ENCODE measurements at places on chromosomes 12 and 14.

- no peak for DNase-seq
These were observed 579 bp upstream of the CLMN start for GRCh38 chr14:95320078-95320895.

- peak; percentile 45 for DNase-seq
These were observed 72.6 kb downstream of the AACS start for GRCh38 chr12:125137766-125138344.

- no peak for DNase-seq
These were observed 34.4 kb downstream of the TBX3 start for GRCh38 chr12:114649585-114649984.

GRCh38 chr12:51784688-51785087, 63.8 kb downstream of the FIGNL2 start:
- no peak for DNase-seq

- no peak for DNase-seq
These were observed 12.1 kb downstream of the C14orf180 start for GRCh38 chr14:104591506-104592291.

DNA sequence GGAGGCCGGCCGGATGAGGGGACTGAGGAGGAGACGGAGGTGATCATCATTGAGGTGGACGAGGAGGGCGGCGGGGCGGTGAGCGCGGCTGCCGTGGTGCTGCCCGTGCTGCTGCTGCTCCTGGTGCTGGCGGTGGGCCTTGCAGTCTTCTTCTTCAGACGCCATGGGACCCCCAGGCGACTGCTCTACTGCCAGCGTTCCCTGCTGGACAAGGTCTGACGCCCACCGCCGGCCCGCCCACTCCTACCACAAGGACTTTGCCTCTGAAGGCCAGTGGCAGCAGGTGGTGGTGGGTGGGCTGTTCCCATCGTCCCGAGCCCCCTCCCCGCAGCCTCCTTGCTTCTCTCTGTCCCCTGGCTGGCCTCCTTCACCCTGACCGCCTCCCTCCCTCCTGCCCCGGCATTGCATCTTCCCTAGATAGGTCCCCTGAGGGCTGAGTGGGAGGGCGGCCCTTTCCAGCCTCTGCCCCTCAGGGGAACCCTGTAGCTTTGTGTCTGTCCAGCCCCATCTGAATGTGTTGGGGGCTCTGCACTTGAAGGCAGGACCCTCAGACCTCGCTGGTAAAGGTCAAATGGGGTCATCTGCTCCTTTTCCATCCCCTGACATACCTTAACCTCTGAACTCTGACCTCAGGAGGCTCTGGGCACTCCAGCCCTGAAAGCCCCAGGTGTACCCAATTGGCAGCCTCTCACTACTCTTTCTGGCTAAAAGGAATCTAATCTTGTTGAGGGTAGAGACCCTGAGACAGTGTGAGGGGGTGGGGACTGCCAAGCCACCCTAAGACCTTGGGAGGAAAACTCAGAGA, 9.6 kb downstream of the MMP14 start:
- DNase-seq = no peak

DNA sequence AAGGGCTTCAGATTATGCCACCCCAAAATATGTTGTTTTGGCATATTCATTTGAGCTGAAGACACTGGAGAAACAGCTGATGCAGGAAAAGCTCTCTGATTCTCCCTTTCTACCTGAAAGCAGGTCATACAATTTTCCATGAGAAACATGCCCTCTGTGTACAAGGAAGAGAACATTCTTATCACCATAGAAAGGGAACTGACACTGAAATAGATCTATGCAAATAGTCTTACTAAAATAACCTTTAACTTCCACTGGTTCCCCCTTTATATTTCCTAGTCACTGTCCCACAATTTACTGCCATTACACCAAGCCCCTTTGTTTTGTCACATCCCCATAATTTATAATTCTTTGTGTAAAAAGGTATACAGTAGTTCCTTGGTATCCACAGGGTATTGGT, 9.6 kb upstream of the PHC1 start:
- DNase-seq = no peak

GRCh38 chr12:123888989-123889388, 83.6 kb downstream of the CCDC92 start:
- no peak for DNase-seq

- peak; percentile 61 for DNase-seq
These were observed 494 bp downstream of the GCH1 start for GRCh38 chr14:54902143-54902520.

DNA sequence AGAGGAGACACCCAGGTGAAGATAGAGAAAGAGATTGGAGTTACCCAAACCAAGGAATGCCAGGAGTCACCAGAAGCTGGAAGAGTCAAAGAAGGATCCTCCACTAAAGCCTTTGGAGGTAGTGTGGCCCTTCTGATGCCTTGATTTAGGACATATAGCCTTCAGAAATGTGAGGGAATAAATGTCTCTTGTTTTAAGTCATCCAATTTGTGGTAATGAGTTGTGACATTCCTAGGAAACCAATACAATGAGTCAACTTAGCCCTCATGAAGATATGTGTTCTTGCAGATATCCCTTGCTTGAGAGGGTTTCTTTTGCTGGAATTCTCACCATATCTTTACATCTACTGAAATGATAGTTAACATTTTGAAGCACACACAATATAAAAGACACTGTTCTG, 58.8 kb downstream of the CCER1 start:
- peak; percentile 84 for DNase-seq

DNA sequence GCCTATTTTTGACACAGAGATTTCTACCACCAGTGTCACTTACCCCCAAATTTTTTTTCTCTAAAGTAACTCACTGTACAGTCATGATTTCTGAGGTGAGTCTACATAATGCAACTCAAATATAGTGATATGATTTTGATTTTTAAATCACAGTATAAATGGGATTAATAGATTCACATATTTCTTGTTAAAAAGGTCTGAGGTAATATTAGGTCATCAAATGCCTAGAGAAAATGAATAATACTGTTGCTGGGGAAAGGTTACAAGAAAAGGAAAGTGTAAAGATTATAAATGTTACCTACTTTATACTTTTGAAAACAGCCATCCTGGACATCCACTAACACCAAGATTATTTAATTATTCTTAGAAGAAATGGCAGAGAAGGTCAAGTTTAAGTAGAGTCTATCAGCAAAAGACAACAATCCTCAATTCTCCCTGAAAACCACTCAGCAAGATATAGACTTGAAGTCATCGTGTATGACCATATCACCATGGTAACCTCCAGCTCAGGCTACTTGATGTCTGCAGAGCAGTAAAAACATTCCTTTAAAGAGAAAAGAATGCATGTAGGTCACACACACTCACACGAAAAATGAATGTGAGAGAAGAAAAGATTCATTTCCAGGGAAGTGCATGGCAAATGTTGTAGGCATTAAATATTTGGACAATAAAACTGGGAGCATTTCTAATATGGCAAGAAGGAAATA, 58.7 kb downstream of the CCDC59 start:
- peak; percentile 45 for DNase-seq

GRCh38 chr12:77796775-77797174, 33.9 kb upstream of the NAV3 start:
- peak; percentile 82 for DNase-seq

GRCh38 chr14:24068711-24069410, 2.5 kb upstream of the CPNE6 start:
- no peak for DNase-seq

DNA sequence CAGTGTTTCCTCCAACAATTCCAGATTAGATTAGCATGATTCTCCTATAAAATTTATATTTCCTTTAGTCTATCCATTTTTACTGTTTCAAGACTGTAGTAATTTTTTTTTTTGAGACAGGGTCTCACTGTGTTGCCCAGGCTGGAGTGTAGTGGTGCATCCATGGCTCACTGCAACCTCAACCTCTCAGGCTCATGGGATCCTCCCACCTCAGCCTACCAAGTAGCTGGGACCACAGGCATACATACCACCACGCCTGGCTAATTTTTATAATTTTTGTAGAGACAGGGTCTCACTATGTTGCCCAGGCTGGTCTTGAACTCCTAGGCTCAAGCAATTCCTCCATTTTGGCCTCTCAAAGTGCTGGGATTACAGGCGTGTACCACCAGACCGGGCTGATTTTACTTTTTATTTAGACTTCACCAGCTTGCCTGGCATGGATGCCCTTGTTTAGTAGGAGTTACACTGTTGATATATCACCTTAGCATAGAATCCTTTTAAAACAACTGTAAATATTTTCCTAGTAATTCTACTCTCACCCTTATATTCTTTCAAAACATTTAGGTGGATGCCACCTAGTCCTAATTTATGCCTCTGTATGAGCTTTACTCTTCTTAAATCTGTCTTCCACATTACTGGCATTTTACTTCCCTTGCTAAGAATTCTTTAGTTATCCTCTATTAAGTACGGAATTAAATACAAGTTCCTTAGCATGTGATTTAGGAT, 55.8 kb upstream of the LIMA1 start:
- no peak for DNase-seq

DNA sequence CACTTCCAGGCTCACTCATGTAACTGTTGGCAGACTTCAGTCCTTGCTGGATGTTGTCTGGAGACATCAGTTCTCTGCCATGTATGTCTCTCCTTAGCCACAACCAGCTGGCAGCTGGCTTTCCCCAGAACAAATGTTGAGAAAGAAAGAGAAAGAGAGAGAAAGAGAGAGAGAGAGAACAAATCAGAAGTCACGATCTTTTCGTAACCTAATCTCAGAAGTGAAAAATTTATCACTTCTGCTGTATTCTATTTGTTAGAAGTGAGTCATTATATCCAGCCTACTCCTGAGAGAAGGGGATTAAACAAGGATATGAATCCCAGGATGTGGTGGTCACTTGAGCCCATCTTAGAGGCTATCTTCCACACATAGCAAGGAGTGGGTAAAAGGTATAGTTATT, 101.2 kb downstream of the BTG1 start:
- DNase-seq = peak; percentile 40

- DNase-seq = no peak
These were observed 6.3 kb downstream of the SLC11A2 start for GRCh38 chr12:51019927-51020326.

DNA sequence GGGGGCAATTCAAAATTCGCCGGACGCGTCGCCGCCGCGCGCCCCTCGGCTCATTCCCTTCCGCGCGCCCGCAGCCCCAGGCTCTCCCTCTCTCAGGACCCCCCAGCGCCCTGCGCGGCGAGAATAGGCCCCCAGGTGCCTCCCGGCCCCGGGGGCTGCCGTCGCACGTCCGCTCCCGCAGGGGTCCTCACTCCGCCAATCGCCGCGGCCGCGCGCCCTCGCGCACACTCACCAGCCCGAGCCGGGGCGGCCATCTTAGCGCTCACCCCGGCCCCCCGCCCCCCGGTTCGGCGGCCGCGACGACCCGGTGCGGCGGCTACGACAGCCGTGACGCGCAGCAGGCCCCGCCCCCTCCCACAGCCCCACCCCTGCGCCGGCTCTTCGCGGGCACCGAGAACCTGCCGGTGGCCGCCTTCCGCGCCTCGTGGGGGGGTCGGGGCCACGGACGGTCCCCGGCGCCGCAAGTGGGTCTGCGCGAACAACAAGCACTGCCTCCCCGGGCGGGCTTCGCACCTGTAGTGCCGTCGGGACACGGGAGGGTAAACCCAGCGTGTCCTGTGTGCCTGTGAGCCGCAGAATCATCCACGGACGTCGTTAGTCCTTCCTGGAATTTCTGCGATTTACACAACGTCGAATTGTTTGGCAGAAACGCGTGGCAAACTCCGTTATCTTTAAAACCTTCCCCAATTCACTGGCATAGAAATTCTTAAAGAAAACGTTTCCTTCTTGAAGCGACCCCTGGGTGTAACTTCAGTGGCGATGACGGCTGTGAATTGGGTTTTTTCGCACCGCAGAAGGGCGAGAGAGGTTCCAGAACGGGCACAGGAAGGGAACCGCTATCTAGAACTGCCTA, 2.5 kb downstream of the USP44 start:
- no peak for DNase-seq

GRCh38 chr14:33958605-33959226, 7.8 kb upstream of the EGLN3 start:
- no peak for DNase-seq

- DNase-seq = no peak
These were observed 70.3 kb upstream of the SCN8A start for GRCh38 chr12:51520576-51521325.

- DNase-seq = no peak
These were observed 2.6 kb upstream of the JAG2 start for GRCh38 chr14:105171004-105171673.

- no peak for DNase-seq
These were observed 32.8 kb downstream of the HVCN1 start for GRCh38 chr12:110656071-110656655.

GRCh38 chr12:107845226-107845979, 70.9 kb downstream of the ASCL4 start:
- no peak for DNase-seq

GRCh38 chr12:131673888-131674257, 37.0 kb upstream of the SFSWAP start:
- DNase-seq = peak; percentile 44

DNA sequence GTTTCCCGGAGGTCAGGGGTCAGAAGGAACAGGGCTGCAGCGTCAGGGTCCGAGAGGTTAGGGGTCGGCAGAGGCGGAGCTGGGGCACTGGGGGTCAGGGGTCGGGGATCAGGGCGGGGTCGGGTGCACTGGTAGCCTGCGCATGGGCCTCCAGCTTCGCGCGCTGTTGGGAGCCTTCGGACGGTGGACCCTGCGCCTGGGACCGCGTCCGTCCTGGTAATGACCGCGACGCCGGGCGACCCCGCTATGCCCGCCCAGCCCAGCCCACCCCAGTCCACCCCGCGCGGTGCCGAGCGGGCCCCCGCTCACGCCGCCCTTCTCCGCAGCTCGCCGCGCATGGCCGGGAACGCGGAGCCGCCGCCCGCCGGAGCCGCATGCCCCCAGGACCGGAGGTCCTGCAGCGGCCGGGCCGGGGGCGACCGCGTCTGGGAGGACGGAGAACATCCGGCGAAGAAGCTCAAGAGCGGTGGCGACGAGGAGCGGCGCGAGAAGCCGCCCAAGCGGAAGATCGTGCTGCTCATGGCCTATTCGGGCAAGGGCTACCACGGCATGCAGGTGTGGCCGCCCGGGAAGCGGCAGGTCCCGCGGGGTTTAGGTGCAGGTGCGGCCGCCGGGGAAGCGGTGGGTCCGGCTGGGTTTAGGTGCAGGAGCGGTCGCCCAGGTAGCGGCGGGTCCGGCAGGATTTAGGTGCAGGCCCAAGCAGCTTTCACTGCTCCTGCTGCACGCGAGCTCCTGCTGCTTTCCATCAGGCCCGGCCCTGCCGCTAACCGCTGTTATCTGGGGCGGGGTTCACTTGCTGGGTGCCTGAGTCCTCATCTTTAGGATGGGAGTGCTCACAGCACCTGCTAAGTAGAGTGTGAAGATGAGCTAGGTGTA, 743 bp downstream of the PUS1 start:
- peak; percentile 38 for DNase-seq

DNA sequence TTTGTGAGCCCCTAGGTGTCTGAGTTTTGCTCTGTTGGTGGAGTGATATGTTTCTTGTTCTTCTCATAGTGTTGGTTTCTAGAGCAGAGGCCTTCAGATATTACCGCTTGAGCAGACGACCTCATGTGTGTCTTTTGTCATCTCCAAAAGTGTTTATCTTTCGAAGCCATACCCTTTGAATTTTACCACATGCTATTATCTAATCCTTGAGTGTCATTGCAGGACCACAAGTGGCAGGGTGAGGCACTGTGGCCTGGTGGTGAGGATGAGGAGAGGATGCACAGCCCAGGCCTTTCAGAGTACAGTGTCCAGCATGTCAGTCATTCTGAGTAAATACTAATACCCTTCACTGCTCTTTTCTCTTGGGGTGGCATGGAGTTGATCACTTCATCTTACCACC, 57.2 kb upstream of the CISTR start:
- DNase-seq = no peak

- peak; percentile 29 for DNase-seq
These were observed 600 bp downstream of the PNN start for GRCh38 chr14:39175445-39176262.
